ENCODE measurements at places on chromosomes 2 and 18. TPM values are rescaled to one million over a fixed set of nuclear protein-coding genes. Genes with fewer than 3 reads are reported as not detected.

- no peak for DNase-seq
These were observed 1509.0 kb downstream of the LRP1B start for GRCh38 chr2:140621583-140622362.

- DNase-seq, result no peak
These were observed 16.4 kb downstream of the MTCL1 start for GRCh38 chr18:8721716-8722115.

IL1RL2 gene
- total RNA-seq, result 0.46 TPM

GRCh38 chr2:61328707-61329251 is 142.1 kb downstream of the USP34 start:
- no peak for DNase-seq

DNA sequence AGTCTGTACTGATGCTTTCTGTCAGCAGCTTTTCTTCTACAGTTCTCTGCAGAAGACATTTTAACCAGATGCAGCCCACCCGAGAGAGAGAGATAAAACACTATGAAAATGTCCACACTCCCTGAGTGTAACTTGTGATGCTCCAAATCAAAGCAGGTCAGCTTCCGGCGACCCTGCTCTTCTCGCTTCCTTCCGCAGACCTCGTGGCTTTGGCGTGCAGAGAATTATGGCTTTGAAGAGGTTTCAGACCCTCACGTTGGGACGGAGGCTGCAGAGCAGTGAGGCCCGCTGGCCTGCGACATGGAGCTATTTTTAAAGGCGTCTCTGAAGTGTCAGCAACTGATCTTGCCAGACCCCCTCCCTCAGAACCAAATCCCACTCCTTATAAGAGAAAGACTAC is 41.8 kb downstream of the TMEM163 start:
- DNase-seq, result no peak

DNA sequence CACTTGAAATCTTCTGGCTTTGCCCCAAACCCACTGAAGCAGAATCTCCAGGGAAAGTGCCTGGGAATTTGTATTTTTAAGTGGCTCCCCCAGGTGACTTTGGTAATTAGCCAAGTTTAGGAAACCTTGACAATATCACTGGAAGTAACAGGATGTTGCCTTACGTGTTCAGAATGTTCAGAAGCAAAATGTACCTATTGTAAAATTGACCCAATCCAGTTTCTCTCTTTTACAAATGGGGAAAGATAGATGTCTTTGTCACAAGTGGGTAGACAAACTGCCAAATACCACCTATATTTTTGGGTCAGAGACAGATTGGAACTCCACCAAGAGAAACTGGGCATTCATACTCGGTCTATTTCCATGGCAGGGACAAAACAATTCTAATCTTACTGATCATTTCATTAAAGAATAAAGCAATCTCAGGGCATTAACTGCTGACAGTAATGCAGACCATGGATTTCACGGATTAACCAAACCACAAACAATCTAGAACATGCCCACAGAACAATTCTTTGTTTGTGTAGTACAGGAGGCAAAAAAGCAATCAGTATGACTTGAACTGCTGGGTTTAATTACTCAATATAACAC is 255.8 kb downstream of the ERBB4 start:
- DNase-seq, result no peak

ABCB11 gene
- 0.47 TPM for total RNA-seq

AGFG1 gene
- total RNA-seq, result 41.2 TPM

TNFAIP6 gene
- 4.0 TPM for total RNA-seq

TMEM182 gene
- total RNA-seq, result 201 TPM

DNA sequence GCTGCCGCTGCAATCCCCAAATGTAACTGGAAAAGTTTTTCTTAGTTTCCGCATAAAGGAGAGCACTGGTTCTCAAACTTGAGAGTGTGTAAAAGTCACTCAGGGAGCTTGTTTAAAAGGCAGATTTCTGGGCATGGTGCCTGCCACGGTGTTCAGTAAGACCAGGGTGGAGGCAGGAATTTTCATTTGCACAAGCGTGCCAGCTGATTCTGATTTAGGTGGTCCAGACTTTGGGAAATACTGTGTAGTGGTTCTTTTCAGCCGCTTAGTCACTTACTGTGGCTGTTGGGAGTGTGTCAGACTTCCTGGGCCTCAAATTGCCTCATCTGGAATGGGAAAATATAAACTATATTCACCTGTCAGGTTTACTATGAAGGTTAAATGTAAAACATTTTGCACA is 788 bp downstream of the ARMC9 start:
- no peak for DNase-seq

DNA sequence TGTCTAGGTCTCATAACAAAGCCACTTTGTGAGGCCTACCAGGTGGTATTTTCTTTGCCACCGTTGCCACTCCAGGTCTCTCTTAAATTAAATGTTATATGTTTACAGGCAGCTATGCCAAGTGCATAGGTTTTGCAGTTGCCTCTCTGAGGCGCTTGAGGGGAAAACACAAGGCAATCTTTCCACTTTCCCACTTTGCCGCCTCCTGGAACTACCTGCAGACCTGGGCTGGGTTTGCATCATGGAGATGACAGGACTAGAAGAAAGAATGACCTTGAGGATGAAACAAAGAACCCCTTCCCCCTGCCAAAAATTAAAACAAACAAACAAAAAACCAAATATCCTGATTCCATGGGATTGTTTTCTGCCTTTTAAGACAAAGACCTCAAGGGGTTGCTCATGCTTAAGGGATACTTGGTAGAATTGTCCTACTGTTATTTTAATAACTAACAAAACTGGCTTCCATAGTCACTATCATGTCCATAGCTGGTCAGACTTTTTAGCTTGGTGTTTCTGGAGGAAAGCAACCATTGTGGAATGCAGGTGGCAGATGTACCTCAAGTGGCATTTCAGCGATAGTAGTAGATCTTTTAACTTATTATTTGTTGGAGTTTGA is 159.9 kb downstream of the PRPF40A start:
- no peak for DNase-seq

GRCh38 chr2:95122197-95122551 is 566 bp upstream of the MRPS5 start:
- DNase-seq, result no peak

DNA sequence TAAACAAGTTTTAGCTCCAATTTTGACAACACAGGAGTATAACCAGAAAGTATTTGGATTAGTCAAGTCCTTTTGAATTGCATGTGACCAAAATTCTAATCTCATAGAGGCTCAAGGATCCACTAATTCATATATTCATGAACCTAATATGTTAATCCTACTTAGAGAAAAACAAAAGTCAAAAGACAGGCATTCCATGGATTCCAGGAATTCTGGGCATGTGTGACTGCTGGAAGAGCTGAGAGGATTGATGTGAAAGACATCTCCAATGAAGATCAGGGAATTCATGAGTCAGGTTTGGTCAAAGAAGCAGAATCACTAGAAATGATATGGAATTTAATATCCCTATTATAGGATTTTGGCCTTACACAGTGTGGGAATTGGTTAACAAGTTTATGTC is 1494.6 kb upstream of the DDX18 start:
- DNase-seq, result no peak

SLC19A3 gene
- 0.54 TPM for total RNA-seq

DNA sequence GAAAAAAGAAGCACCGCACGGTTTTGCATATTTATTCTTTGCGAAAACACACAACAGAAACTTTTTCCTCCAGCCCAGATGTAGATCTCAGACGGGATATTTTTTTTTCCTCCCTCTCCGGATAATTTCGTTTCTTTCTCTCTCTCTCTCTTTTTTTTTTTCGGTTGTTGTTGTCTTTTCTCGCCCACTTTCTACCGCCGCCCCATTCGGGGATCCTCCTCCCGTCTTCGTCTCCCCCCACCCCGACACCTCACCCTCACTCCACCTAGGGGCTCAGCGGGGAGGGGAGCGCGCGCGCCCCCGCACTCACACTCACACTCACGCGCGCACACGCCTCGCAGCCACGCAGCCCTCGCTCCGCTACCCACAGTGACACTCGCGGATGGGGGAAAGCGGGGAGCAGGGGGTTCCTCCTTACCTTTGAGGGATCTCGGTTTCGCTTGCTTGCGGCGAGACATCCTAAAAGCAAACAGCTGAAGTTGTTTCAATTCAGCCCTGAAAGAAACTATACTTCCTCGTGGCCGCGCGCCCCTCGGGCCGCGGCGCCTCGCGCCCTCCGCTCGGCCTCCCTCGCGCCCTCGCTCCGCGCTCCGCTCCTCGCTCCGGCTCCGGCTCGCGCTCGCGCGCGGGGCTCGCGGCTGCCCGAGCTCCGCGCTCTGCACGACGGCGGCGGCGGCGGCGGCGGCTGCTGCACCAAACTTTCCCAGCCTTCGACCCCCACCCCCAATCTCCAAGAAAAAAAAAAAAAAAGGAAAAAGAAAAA is 1.3 kb downstream of the ZNF521 start:
- peak; percentile 64 for DNase-seq

DNA sequence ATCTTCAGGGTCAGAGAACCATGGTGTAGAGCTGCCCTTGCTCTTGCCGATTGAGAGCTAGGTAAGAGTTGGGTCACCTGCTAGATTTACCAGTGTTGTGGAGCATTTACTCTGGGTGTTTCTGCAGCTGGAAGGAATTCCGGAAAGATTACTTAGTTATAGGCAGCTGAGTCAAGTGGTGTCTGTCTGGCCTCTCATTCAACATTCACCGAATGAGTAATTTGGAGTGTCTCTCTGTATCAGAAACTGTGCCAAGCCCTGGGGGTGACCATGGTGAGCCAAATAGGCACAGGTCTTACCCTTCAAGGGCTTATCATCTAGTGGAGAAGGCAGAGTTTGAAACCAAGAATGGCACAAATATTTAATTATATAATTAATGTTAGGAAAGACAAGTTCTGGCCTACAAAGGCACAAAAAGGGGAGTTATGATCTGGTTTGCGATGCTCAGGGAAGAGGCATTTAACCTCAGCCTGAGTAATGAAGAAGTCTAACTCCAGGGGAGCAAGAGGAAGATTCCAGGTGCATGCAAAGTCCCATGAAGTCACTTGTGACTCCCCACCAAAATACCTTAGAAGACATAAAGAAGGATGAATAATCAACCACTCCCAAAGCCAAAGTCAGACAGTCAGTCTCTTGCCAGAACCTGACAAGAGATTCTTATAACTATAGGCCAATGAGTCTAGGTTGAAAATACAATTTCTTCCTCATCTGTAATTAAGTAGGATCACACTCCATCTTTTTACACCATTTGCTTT is 12.5 kb downstream of the SETBP1 start:
- no peak for DNase-seq

DNA sequence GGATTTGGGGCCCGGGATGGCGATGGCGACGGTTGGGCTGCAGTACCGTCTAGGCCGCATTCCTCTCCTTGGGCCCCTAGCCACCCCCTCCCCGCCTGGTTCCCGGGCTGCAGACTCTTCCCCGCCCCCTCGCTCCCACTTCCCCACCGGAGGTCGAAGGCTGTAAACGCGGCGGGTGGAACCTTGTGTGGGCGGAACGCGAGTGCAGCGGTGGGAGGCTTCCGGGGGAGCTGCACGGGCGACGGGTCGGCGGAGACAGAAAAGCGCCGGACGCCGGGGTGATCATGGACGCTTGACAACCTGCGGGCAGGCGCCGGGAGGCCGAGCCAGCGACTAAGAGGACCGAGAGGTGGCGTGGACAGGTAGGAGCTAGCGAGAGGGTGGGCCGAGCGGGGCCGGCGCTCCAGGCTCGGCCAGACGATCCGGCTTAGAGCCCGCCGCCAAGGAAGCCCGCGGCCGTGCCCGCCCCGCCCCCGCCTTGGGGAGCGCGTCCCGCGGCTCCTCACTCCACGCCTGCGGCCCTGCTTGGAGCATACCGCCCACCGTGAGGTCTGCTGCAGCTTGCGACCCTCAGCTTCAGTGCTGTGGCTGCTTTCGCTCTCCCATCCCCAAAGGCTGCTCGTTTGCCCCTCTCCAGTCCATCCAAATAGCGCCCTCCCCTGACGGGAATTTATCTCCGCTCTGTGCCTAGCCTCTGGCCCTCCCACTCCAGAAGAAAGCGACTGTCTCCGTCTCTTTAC is at the start of gene COPS7B:
Gene COPS7B (plus strand): TSS at position 269 of the 740 bp plus-strand sequence. CDS start 2,126 bp downstream, outside the sequence.
- DNase-seq, result peak; percentile 80

DNA sequence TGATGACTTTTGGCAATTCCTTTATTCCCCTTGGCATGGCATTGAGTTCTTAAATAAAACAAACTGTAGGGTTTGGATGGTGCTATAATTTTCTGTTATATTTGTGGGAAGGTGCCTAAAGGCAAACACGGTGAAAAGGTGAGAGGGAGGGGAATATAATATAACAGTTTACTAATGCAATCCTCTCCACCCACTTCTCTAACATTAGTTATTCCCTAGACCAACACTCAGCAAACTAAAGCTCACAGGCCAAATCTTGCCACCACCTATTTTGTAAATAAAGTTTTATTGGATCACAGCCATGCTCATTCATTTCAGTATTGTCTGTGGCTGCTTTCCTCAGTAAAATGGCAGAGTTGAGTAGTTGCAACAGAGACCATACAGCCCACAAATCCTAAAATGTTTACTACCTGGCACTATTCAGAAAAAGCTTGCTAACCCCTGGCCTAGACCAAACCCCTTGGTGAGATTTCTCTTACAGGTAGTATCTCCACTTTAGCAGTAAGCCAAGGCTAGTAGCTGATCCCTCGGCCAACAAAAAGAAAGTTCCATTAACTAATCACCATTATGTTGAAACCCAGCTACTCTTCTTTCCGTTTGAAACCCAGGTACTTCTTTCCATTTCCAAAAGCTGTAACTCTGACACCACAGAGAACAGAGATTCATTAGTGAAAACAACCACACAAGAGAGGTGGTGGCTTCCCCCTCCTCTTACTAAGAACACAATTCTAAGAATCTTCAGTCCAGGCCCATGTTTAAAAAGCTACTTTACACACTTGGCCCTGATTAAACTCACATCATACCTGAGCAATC is 136.1 kb upstream of the CHAC2 start:
- no peak for DNase-seq

DNA sequence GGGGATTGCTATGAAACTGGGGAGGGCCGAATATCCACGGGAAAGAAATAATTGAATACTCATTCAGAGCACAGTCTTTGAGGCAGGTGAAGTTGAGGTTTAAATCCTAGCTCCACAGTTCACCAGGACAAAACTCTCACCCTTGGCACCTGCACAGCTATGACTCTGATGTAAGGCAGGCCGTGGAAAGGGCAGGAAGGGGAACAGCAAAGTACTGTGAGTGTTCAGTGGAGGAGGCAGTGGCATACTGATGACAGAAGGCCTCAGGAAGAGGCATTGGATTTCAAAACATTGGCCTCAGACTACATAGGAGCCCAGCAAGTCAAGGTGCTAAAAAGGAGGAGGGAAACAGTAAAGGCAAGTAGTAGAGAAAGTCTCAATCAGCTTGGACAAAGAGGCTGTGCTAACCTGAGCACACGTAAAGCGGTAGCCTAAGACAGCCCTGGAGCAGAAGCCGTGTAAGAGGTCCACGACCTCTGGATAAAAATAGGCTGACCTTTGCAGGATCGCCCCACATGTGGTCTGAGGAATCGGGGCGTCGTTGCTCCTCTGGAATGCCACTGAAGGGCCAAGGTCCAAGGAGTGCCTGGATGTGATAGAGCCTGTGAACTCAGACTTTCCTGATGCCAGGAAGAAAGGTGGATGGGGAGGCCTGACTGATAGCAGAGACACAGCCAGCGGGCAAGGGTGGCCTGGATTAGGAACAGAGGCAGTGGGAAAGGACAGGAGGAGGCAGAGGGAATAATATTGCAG is 243.6 kb downstream of the PID1 start:
- DNase-seq, result no peak

DNA sequence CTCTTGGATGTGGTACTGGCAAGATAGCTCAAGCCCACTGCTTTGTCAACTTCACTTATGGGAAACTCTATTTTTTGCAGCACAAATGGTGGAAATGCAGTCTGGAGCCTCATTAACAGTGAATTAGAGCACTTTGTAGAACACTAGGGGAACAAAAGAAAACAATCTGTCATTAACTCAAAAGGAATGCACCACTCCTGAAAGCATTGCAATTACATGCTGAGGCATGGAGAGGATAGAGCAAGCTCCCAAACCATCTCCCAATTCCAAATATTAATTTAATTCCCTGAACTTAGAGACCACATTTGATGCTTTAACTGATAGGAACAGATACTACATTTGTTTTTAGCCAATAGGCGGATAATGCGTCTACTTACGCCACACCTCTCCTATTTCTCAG is 32.8 kb upstream of the TANC1 start:
- DNase-seq, result no peak

Data from right cardiac atrium (tissue), 5 donors.